ENCODE measurements at places on chromosomes 12 and 14. TPM values are rescaled to one million over a fixed set of nuclear protein-coding genes. Genes with fewer than 3 reads are reported as not detected.

- no peak for DNase-seq
- no peaks in the 10 kb centered on the region for H3K36me3 ChIP-seq
- no peaks in the 10 kb centered on the region for H3K4me1 ChIP-seq
- no peak overlapping the region for H3K4me3 ChIP-seq
Observed at GRCh38 chr14:32404784-32405573, 75.9 kb downstream of the AKAP6 start.

MEG3 gene
- 1.0 TPM for total RNA-seq

- H3K4me3 ChIP-seq, result no peak overlapping the region
- no peaks in the 10 kb centered on the region for H3K36me3 ChIP-seq
- peaks cover 4% of the 10 kb centered on the region for H3K4me1 ChIP-seq
- DNase-seq, result no peak
Observed at GRCh38 chr14:24576771-24577170, 721 bp upstream of the CTSG start.

- DNase-seq, result peak; percentile 53
- H3K27me3 ChIP-seq, result no peaks in the 10 kb centered on the region
- peak overlapping the region; percentile 77 for H3K27ac ChIP-seq
- peaks cover 8% of the 10 kb centered on the region for H3K36me3 ChIP-seq
- peak overlapping the region; percentile 68 for H3K4me3 ChIP-seq
Observed at GRCh38 chr12:49059299-49060171, 1.1 kb downstream of the KMT2D start.

GRCh38 chr12:128928361-128928760 lies 75.1 kb downstream of the GLT1D1 start:
- no peak for DNase-seq
- H3K4me1 ChIP-seq, result no peaks in the 10 kb centered on the region
- H3K27ac ChIP-seq, result no peak overlapping the region
- H3K4me3 ChIP-seq, result no peak overlapping the region
- H3K36me3 ChIP-seq, result no peaks in the 10 kb centered on the region
- no peaks in the 10 kb centered on the region for H3K27me3 ChIP-seq

- peaks cover 46% of the 10 kb centered on the region for H3K36me3 ChIP-seq
- no peaks in the 10 kb centered on the region for H3K27me3 ChIP-seq
- H3K4me1 ChIP-seq, result no peaks in the 10 kb centered on the region
- DNase-seq, result no peak
- no peak overlapping the region for H3K27ac ChIP-seq
- no peak overlapping the region for H3K4me3 ChIP-seq
Observed at GRCh38 chr14:71113376-71113775, 206.1 kb downstream of the PCNX1 start.

- no peak overlapping the region for H3K4me3 ChIP-seq
- no peak overlapping the region for H3K27ac ChIP-seq
- no peaks in the 10 kb centered on the region for H3K27me3 ChIP-seq
- no peaks in the 10 kb centered on the region for H3K4me1 ChIP-seq
Observed at GRCh38 chr12:109638735-109639134, 65.1 kb downstream of the MVK start.

GRCh38 chr12:52601671-52602070 lies 408 bp upstream of the KRT72 start:
- DNase-seq, result no peak
- peaks cover 10% of the 10 kb centered on the region for H3K27me3 ChIP-seq
- no peak overlapping the region for H3K4me3 ChIP-seq

- H3K36me3 ChIP-seq, result peaks cover 28% of the 10 kb centered on the region
- DNase-seq, result no peak
- no peak overlapping the region for H3K4me3 ChIP-seq
- H3K4me1 ChIP-seq, result no peaks in the 10 kb centered on the region
Observed at GRCh38 chr12:14910090-14910915, 24.6 kb upstream of the MGP start.

LRP6 gene
- 0.05 TPM for total RNA-seq

ADAM21 gene
- total RNA-seq, result not detected

DNA sequence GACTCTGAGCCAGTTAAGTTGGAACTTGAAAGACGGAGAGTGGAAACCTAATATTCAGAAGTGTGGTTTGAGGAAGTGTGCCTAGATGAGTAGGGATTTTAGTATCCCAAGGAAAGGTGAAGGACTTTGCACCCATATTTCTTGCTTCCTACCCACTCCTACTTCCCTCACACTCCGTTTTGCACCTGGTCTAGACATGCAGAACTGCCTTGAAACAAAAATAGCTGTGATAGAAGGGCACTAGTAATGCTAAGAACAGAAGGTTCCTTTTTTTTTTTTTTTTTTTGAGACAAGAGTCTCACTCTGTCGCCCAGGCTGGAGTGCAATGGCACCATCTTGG lies 732 bp upstream of the ARF3 start:
- H3K4me1 ChIP-seq, result peaks cover 17% of the 10 kb centered on the region
- H3K36me3 ChIP-seq, result no peaks in the 10 kb centered on the region
- DNase-seq, result no peak
- H3K27me3 ChIP-seq, result no peaks in the 10 kb centered on the region
- no peak overlapping the region for H3K4me3 ChIP-seq
- H3K27ac ChIP-seq, result no peak overlapping the region

All from natural killer cell (primary cell).